Activated CD8-positive, alpha-beta T cell treated with anti-CD3 and anti-CD28 coated beads, Interleukin-2, amount 10 ng/mL, durations not matched to agents 7 days and 5 days (primary cell): ENCODE measurements at places on chromosomes 7 and 10. TPM values are rescaled to one million over a fixed set of nuclear protein-coding genes. Genes with fewer than 3 reads are reported as not detected.

GRB10 gene
- 6.3 TPM for total RNA-seq

OR2A5 gene
- total RNA-seq: not detected

CEP55 gene
- total RNA-seq: 81.1 TPM

DNA sequence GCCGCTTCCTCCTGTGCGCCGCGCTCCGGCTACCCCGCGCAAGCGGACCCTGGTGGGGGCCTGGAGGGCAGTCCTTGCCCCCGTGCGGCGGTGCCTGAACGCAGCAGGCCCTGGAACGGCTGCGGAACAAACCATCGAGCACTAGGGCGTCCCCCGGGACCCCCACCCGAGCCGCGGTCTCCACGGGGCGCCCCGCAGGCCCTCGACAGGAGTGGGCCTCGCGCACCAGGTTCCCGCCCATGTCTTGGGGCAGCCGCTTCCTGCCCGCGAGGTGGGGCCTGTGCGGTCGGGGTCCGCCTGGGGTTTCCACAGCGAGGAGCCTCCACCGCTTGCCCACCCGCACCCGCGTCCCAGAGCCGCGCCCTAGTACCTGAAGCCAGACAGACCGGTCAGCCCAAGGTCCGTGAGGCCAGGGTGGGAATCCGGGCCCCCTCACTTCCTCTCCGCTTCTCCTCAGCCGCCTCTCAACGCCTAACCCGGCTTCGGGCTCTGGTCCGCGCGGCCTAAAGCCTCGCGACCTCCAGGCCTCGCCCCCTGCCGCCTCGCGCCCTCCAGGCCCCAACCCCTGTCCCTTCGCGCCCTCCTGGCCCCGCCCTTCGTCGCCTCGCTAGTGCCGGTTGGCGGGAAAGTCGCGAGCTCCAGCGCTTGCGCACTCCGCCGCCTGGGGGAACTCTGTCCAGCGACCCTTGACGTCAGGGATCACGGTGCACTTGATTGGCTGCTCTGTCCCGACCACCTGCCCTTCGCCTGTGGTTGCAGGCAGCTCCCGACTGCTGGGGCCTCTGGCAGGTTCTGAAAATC is 7.0 kb upstream of the GBX1 start:
- H3K4me1 ChIP-seq: peaks cover 8% of the 10 kb centered on the region
- DNase-seq: peak; percentile 36
- no peaks in the 10 kb centered on the region for H3K36me3 ChIP-seq
- no peak overlapping the region for H3K27ac ChIP-seq
- no peak overlapping the region for H3K4me3 ChIP-seq

GRCh38 chr7:76424413-76425111 is at the start of gene ZP3:
ZP3 (plus strand) TSS chr7:76424950; CDS start chr7:76424965, 15 bp downstream.
- H3K4me1 ChIP-seq: peaks cover 7% of the 10 kb centered on the region
- no peak for DNase-seq
- H3K36me3 ChIP-seq: no peaks in the 10 kb centered on the region
- H3K4me3 ChIP-seq: no peak within 1 kb of the TSS

DNA sequence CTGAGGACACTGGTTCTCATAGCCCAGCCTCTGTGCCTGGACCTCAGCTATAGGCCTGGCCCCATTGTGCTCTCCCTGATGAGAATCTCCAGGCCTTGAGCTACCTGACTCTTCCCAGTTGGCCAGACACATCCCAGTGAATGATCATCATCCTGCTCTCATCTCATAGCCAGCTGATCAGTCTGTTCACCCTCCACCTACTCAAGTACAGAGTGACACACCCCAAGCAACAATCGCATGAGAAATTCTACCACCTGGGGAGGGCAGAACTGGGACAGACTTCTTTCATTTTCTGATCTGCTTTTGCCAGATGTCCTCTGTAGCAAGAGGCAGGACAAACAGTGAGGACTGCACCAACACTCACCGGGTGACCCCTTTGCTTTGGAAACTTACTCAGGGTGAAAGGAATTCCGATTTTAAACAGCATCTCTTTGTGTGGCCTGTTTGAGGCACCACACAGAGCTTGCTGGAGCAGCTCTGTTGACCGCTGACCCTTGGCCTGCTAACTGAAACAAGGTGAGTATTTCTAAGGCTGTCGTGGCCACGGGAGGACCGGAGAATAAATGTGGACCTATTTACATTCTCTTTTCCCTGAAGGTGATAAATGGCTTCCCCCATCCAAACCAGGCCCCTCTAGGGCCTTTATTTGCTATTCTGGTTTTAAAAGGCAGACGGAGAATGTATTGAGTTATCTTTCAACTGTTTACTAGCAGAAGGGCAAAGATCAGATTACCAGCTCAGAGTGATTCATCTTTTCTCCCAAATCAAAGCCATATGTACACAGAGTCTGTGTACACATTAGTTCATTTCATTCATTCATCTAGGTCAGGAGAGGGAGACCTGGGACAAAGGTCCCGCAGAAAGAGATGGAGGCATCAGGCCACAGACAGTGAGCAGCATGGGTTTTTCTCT is 181.4 kb upstream of the TNS3 start:
- DNase-seq: no peak
- H3K27me3 ChIP-seq: peaks cover 3% of the 10 kb centered on the region
- H3K4me1 ChIP-seq: no peaks in the 10 kb centered on the region
- H3K36me3 ChIP-seq: no peaks in the 10 kb centered on the region
- H3K27ac ChIP-seq: no peak overlapping the region

DNA sequence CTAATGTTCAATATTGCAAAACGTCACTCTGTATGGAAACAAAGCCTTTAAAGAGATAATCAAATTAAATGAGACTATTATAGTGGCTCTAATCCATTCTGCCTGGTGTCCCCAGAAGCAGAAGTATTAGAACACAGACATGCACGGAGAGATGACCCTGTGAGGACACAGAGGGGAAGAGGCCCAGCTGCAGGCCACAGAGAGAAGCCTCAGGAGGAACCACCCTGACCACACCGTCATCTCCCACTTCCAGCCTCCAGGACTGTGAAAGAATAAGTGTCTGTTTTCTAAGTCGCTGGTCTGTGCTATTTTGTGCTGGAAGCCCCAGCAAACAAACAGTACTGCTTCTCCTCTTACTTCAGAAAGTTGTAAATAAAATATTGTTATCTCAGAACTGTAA is 283.5 kb upstream of the ADARB2 start:
- no peaks in the 10 kb centered on the region for H3K36me3 ChIP-seq
- no peaks in the 10 kb centered on the region for H3K27me3 ChIP-seq
- no peak overlapping the region for H3K27ac ChIP-seq
- H3K4me1 ChIP-seq: no peaks in the 10 kb centered on the region
- no peak overlapping the region for H3K4me3 ChIP-seq
- no peak for DNase-seq

DNA sequence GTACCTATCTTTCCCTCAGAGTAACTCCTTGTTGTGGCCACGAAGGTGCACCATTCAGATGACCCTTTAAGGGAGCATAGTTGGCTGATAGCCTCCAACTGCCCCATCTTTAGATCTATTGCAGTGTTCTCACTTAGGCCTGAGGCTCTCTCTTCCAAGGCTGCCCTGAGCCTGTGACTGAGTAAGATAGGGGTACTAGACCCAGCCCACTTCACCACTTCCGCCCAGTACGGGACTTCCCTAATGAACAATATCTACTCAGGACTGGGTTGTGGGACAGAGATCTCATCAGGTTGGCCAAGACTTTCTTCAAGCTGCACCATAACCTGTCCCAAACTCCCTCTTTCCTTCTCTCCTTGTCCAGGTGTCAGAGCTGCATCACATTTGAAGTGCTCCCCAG is 5.7 kb upstream of the GNAI1 start:
- H3K4me3 ChIP-seq: no peak overlapping the region
- H3K27me3 ChIP-seq: peaks cover 35% of the 10 kb centered on the region
- no peaks in the 10 kb centered on the region for H3K36me3 ChIP-seq
- no peak overlapping the region for H3K27ac ChIP-seq
- no peak for DNase-seq

DNA sequence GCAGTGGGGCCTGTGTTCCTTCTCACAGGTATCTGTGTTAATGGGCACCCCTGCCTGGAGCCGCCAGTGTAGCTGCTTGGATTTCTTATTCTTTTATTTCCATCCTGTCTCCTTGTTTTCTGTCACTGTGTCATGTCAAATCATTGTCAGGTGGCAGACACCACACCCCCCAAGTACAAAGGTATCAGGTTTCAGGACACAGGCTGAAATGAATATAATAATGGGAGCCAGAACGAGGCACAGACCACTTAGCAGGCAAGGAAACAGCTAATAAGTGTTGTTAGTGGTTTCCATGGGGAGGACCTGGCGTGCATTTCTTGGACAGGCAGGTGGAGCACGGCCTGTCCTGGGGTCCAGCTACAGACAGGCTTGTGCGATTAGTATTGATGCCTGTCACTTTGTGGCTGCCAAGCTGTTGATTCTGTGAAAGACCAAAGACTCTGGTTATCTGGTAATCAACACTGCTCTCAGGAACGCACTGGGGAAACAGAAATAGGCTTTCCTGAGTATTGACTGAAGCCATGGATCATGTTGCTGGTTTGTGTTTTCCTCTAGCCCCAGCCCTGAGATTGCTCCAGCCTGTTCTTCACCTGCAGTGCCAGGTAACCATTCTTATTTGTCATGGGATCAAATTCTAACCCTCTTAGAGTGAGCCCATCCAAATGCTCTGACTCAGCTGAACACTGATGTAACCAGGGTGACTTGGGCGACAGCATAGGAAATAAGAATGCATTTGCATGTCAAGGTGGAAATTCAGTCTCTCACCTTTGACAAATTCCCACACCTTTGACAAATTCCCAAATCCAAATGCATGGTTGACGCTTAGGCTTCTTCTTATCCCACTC is 1002.0 kb downstream of the LRMDA start:
- no peaks in the 10 kb centered on the region for H3K4me1 ChIP-seq
- no peaks in the 10 kb centered on the region for H3K36me3 ChIP-seq
- no peak for DNase-seq
- H3K27ac ChIP-seq: no peak overlapping the region
- H3K27me3 ChIP-seq: no peaks in the 10 kb centered on the region
- no peak overlapping the region for H3K4me3 ChIP-seq

- peaks cover 37% of the 10 kb centered on the region for H3K36me3 ChIP-seq
- no peak overlapping the region for H3K27ac ChIP-seq
- DNase-seq: no peak
- H3K4me1 ChIP-seq: peaks cover 20% of the 10 kb centered on the region
- H3K4me3 ChIP-seq: no peak overlapping the region
- no peaks in the 10 kb centered on the region for H3K27me3 ChIP-seq
These were observed 66.6 kb upstream of the ANTXRL start for GRCh38 chr10:46220187-46220586.

DNA sequence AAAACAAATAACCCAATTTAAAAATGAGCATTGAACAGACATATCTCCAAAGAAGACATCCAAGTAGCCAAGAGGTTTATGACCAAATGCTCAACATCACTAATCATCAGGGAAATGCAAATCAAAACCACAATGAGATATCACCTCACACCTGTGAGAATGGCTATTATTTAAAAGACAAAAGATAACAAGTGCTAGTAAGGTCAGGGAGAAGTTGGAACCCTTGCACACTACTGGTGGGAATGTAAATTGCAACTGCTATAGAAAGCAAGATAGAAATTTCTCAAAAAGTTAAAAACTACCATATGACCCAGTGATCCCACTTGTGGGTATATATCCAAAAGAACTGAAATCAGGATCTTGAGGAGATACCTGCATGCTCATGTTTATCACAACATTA is 49.5 kb downstream of the SGMS1 start:
- H3K27ac ChIP-seq: no peak overlapping the region
- H3K4me1 ChIP-seq: no peaks in the 10 kb centered on the region
- H3K4me3 ChIP-seq: no peak overlapping the region
- H3K36me3 ChIP-seq: no peaks in the 10 kb centered on the region

DNA sequence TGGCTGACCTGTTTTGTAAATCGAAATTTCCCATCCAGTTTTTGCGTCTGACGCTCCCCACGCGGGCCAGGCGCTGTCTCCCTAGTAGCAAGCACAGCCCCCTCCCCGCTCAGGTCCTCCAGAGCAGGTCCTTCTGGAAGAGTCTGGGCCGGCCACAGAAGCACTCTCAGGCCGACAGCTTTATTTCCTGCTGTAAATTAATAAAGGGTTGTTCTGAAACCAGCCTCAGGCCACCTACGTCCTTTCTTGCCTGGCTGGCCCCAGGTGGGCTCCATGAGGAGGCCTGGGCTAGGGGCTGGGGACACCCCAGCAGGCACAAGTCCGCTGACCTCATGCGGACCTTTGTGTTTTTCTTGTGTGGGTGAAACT is 35.2 kb downstream of the CAMK2B start:
- H3K4me3 ChIP-seq: no peak overlapping the region
- peaks cover 27% of the 10 kb centered on the region for H3K27me3 ChIP-seq
- no peak overlapping the region for H3K27ac ChIP-seq
- no peak for DNase-seq
- H3K36me3 ChIP-seq: no peaks in the 10 kb centered on the region
- no peaks in the 10 kb centered on the region for H3K4me1 ChIP-seq

DNA sequence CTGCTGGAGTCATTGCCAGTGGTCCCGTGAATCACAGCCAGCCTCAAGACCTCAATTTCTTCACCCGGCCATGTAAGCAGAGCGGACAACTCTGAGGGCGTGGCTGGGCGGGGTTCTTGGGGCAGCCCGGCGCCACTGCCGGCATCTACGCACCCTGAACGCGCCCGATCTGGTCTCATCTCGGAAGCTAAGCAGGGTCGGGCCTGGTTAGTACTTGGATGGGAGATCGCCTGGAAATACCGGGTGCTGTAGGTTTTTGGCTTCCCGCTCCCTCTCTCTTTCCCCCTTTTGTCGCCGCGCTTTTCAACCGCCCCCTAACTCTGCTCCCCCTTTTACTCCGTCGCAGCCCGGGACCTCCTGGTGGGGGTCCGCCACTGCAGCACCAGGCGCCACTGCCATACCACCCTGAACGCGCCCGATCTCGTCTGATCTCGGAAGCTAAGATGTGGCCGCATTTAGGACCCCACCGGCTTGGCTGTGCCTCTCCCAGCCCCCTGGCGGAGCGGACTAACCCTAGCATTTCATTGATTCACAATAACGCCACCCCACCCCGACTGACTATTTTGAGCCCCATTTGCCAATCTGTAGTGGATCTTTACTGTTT is 25.3 kb downstream of the GARIN1A start:
- DNase-seq: peak; percentile 74
- peaks cover 57% of the 10 kb centered on the region for H3K27me3 ChIP-seq
- H3K27ac ChIP-seq: peak overlapping the region; percentile 71
- H3K4me1 ChIP-seq: peaks cover 12% of the 10 kb centered on the region

GRCh38 chr7:153193144-153193595 is 433.6 kb downstream of the ACTR3B start:
- H3K27ac ChIP-seq: no peak overlapping the region
- H3K27me3 ChIP-seq: no peaks in the 10 kb centered on the region
- H3K4me1 ChIP-seq: no peaks in the 10 kb centered on the region
- no peak overlapping the region for H3K4me3 ChIP-seq
